NCI-H1417 treated with DMSO at 0.1 percent for 48 hours (cell line): ENCODE measurements at places on chromosomes 1 and 21.
A peak's percentile ranks its signal among the peaks of the same experiment; 100 is the strongest.

- no peak for DNase-seq
Measured at GRCh38 chr1:186446152-186446551, 14.8 kb downstream of the PDC start.

DNA sequence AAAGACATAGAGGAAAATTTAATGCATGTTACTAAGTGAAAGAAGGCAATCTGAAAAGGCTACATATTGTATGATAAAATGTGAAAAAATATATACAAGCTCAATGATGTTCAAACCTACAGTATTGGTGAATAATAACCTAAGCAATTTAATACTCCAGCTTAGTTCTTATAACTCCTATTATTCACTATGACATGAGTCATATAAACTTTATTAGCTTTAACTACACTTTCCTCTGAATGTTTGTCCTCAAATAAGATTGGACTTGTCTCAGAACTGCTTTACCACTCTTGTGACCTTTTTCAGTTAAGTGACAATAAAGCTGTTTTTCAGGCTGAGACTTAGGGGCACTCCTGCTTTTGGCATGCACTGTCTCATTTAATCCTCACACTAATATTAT, 50.9 kb downstream of the CNST start:
- DNase-seq = no peak

- no peak for DNase-seq
Measured at GRCh38 chr1:158961178-158961577, 29.8 kb downstream of the PYHIN1 start.

- no peak for DNase-seq
Measured at GRCh38 chr1:24416666-24417391, 1.2 kb downstream of the NIPAL3 start.

DNA sequence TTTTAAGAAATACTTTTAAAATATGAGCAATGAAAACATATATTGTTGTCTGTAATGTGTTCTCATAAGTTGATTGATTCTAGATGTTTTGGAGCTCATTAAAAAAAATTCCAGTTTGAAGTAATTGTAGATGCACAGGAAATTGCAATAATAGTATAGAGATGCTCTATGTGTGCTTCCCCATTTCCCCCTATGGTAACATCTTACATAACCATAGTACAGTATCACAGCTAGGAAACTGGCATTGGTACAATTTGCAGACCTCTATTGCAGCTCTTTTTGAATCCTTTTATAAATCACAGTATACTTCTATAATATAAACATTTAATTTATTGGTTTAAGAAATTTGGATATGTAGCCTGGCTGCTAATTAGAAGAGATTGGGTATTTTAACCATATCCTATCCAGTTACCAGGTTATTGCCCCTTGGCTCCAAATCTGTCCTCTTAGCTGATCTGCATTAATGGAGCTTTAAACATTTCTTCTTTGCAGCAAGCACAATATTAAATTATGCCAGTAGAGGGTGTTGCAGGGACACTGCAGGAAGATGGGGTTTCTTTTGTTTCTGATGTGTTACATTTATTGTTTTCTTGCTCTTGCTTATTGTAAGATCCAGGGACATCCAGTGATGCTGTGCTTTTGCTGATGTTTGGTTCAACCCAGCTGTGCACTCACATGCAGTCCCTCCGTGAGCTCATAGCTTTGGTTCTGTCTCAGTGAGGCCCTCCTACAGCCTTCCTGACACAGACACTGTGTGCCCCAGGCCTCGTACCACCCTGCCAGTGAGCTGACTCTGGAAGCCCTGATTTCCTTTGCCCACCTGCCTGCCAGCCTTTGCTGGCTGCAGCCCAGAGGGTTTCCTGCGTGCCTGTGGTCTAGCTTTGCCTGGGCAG, 103.3 kb downstream of the RABGAP1L start:
- peak; percentile 22 for DNase-seq

- no peak for DNase-seq
Measured at GRCh38 chr1:232769733-232770132, 35.5 kb upstream of the MAP10 start.

DNA sequence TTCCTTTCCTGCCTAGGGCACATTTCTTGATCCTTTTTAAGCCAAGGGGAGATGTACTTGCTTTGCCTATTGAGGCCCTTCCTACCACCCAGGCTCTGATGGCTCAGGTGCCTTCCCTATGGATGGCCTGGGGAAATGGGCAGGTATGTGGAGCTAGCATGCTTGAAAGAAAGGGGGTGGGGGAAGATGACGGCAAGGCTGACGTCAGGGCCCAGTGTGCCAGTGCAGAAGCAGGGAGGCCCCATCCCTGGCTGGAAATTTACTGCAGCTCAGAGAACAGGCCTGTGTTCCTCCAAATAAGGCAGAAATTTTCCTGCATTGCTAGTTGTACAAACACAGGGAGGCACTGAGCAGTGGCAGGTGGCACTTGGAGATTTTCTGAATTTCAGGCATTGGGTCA, 453.2 kb upstream of the VAMP3 start:
- DNase-seq = no peak

GRCh38 chr1:3262681-3263286, 191.7 kb upstream of the ARHGEF16 start:
- DNase-seq = no peak

DNA sequence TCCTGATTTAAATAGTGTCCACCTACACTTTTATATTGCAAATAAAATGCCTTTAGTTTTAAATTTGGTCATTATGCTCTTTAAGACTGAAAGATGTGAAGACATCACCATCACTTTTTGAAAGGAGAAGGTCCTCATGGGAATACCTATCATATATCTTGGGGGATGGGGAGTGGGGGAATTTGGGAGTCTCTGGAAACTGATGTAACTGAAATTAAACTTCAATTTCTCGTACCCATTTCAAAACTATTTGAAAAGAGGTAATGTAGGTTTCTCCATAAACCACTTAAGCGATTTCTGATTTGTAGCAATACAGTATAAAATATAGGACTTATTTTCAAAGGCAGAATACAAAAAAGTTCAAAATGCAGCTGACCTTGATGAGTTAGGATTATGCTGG, 924 bp downstream of the EXTL2 start:
- no peak for DNase-seq

DNA sequence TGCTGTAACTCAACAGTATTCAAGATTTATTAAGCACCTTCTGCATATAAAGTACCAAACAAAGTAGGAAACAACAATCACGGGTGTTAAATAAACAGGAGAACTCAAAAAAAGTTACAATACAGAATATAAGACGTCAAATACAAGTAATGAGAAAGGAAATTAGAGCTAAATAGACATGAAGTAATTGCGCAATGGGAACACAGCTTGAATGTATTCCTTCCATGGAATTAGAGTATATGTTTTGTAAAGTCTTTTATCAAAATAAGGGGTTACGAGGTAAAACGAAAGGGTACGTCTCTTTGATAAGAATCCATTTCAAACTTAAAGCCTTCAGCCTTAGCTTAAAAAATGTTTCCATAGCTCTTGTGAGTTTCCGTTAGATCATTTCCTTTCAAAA, 109.1 kb downstream of the SPATA6 start:
- no peak for DNase-seq

- no peak for DNase-seq
Measured at GRCh38 chr21:14824126-14824525, 240.7 kb downstream of the NRIP1 start.

GRCh38 chr1:203097001-203097400, 11.2 kb upstream of the MYOG start:
- DNase-seq = no peak

- no peak for DNase-seq
Measured at GRCh38 chr1:175185903-175186302, 6.7 kb downstream of the KIAA0040 start.

DNA sequence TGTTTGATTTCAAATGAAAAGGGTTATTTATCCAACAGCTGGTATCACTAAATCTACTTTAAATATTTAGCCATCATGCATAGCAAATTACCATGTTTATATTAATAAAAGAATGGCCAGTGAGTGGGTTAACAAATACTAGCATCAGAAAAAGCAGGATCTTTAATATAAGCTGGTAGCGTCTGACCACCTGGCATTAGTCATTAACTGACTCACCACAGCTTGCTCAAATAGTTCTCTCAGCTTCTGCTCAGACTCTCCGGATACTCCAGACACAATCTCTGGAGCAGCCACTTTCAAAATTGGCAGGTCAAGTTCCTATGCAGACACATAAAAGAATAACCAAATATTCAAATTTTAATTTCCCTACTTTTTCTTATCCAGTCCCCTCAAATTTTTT, 29.6 kb downstream of the NVL start:
- no peak for DNase-seq

DNA sequence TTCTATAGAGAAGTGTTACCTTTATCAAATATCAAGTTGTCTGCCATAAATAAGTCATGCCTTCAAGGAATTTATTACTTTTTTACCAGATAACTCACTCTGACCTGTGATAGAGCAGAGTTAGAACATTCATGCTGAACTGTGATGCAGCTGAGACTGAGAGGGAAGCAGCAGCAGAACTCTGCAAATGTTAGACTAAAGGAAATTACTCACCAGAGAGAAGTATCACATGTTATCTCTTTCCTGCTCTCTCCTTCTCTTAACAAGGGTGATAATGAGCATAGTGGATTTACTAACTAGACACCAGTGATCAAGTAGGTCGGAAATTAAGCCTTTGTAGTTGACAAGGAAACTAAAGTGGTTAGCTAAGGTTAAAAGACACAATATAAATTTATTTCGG, 181.6 kb downstream of the RASAL2 start:
- DNase-seq = no peak

DNA sequence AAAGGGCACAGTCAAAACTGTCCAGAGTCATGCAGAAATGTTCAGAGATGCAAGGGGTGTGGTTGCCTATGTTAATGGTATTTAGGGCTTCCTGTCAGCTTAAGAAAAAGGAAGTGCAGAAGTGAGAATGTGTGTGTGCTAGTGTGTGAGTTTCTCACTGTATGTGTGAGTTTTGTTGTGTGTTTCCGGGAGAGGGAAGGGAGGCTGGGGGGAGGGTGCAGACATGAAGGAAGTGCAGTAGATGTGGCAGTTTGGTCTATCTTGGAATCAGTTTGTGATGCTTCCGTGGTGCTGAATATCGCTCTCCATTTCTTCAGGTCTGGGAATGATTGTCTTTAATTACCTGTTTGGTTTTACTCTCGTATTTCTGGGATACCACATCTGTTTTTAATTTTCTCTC, 16.5 kb upstream of the ATP6V1G3 start:
- no peak for DNase-seq
